ENCODE measurements at places on chromosomes 1 and 21. TPM values are rescaled to one million over a fixed set of nuclear protein-coding genes. Genes with fewer than 3 reads are reported as not detected.
A peak's percentile ranks its signal among the peaks of the same experiment; 100 is the strongest.

Gene MNDA
- 18.9 TPM for total RNA-seq

- H3K27me3 ChIP-seq: no peaks in the 10 kb centered on the region
- H3K4me3 ChIP-seq: no peak overlapping the region
- DNase-seq: no peak
- H3K4me1 ChIP-seq: no peaks in the 10 kb centered on the region
- no peaks in the 10 kb centered on the region for H3K36me3 ChIP-seq
Measured at GRCh38 chr1:233627376-233627775, 13.5 kb downstream of the KCNK1 start.

Gene KLHDC8A
- total RNA-seq: not detected

Gene NPHS2
- total RNA-seq: not detected

DNA sequence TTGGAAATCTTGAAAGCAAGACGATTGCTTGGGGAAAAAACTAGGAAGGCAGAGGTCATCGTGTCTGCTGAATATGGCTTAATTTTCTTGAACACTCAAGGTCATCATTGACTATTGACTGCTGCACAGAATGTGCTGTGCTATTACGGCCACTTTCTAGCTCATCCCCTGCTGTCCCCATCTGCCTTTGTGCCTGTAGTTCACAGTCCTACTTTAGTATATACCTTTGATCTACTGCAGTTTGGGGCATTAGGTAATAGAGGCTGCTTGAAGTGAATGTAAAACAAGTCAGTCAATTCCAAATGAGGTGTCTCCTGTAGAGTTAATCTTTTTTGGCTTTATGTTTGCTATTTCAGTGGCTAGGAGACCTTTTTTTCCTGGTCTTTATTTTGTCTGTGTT, 8.3 kb downstream of the RAB4A start:
- H3K27me3 ChIP-seq: no peaks in the 10 kb centered on the region
- no peak overlapping the region for H3K4me3 ChIP-seq
- H3K36me3 ChIP-seq: no peaks in the 10 kb centered on the region
- no peak for DNase-seq
- H3K4me1 ChIP-seq: peaks cover 45% of the 10 kb centered on the region

- H3K27ac ChIP-seq: no peak overlapping the region
- H3K4me1 ChIP-seq: no peaks in the 10 kb centered on the region
- H3K4me3 ChIP-seq: no peak overlapping the region
Measured at GRCh38 chr21:22224261-22224660, 1226.1 kb downstream of the NCAM2 start.

Gene TPRG1L
- total RNA-seq: 60.7 TPM

- DNase-seq: peak; percentile 2
- no peak overlapping the region for H3K4me3 ChIP-seq
- H3K27ac ChIP-seq: no peak overlapping the region
- peaks cover 7% of the 10 kb centered on the region for H3K4me1 ChIP-seq
- no peaks in the 10 kb centered on the region for H3K27me3 ChIP-seq
- H3K36me3 ChIP-seq: no peaks in the 10 kb centered on the region
Measured at GRCh38 chr1:7378346-7379130, 392.6 kb upstream of the VAMP3 start.

DNA sequence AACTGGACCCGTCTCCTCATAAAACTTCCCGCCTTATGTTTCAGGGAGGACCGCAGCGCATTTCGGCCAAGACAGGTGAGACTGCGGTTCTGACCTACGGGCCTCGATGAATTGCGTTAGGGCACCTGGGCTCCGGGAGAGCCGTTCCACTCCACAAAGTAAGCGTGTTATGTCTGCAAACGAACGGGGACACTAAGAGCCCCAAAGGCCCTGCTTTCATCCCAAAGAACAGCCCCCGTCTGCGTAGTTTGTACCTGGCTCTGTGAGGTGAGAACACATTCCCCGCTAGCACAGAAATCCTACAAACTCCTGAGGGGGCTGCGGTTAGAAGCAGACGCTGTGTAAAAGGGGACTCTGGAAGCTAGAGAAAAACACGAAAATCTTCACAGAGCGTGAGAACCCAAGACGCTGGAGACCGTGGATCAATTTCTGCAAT, 41.6 kb upstream of the PPIAL4F start:
- peak overlapping the region; percentile 43 for H3K4me3 ChIP-seq
- peaks cover 13% of the 10 kb centered on the region for H3K4me1 ChIP-seq
- DNase-seq: no peak
- no peaks in the 10 kb centered on the region for H3K36me3 ChIP-seq
- H3K27ac ChIP-seq: peak overlapping the region; percentile 68

DNA sequence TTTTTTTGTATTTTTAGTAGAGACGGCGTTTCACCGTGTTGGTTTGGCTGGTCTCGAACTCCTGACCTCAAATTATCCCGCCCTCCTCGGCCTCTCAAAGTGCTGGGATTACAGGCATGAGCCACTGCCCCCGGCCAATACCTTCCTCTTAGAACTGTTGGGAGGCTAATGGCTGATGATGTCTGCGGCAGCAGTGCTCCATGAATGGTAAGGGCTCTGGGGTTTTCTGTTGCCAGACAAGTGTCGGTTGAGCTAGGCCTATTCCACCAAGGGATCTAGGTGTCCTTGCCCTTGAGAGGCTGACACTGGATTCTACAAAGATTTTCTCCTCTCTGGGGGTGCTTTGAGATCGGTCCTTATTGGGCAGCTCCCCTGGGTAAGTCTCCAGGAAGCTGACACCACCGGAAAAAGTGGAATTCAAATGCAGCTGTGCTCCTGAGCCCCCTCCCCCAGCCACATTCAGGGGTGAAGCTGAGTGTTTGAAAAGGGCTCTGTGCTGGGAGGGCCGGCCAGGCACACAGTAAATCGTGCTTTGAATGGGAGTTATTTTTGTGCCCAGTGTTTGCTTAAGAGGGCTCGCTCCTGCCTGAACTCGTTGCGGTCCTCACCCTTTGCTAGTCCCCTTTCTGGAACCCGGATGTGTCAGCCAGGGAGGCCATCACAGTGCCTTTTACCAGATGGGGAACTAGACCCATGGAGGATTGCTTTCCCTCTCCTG, 5.2 kb downstream of the SOX13 start:
- peak overlapping the region; percentile 32 for H3K27ac ChIP-seq
- H3K4me1 ChIP-seq: peaks cover 82% of the 10 kb centered on the region
- peak overlapping the region; percentile 13 for H3K4me3 ChIP-seq

Gene FAM163A
- not detected for total RNA-seq

DNA sequence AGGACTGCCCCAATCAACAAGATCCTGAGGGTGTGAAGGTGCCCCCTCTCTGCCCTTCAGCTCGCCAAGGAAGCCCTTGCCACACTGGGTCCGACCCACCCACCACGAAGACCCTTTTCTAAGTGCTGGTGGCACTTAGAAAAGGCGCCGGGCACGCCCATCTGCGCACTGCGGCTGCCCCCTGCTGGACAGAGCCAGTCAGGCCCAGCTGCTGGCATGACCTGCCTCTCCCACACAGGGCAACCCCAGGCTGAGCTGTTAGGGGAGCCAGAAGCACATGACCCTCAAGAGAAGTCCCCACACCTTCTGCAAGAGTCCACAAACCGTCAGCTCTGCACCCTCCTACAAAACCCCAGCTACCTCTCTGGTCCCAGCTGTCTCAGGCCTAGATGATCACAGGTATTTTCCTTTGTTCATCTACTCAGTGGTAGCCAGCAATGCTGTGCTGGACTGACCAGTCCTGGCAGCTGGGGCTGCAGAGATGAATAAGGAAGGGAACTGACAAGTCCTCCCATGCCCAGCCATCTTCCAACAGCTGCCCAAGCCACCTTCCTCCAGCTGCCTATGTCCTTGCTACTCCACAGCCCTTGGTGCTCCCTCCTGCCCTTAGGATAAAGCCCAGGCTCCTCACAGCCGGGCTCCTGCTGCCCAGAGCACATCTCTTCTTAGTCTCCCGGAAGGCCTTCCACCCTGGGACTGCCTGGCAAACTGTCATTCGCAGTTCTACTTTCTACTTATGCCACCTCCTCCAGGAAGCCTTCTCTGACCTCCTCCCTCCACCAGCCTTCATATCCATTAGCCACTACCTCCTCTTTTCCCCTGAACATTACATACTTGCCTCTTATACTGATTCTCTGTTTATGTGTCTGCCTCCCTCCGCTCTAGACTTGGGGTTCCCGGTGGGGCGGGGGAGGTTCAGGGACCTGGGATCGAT, 39.8 kb upstream of the ZC3H12A start:
- no peaks in the 10 kb centered on the region for H3K4me1 ChIP-seq
- H3K36me3 ChIP-seq: no peaks in the 10 kb centered on the region
- H3K27me3 ChIP-seq: peaks cover 87% of the 10 kb centered on the region
- H3K27ac ChIP-seq: no peak overlapping the region
- H3K4me3 ChIP-seq: no peak overlapping the region

Gene LCE2A
- not detected for total RNA-seq

Gene ZSWIM5
- 1.1 TPM for total RNA-seq

DNA sequence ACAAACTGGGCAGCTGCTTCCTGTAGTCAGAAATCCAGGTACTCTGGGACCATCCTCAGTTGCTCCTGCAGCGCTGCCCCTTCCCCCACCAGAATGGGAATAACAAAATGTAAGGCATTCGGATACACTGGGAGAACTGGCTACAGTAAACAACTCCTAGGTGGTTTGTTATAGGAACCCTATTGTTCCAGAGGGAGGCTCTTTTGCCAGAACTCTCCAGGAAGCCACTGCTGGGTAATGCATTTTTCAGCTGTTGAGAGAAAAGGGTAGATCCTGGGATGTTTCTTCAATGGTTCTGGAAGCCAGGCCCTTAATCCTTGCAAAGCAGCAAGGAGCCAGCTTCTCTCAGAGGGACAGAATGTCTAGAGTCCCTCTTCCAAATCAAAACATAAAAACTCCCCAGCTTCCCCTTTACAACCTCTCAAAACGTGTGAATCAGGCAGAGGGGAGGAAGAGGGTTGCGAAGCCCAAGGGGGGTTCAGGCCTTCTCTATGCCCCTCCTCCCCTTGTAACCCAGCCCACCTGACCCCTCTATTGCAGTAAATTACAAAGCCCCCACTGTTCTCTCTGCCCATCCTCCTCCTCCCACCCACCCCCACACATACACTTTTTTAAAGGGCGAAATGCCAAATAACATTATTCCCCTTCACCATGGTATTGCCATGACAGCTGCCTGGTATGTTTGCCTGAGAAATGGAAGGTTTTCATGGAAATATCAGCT, 29.1 kb downstream of the PLPP3 start:
- no peaks in the 10 kb centered on the region for H3K27me3 ChIP-seq
- H3K4me3 ChIP-seq: no peak overlapping the region
- DNase-seq: no peak
- peaks cover 96% of the 10 kb centered on the region for H3K4me1 ChIP-seq
- H3K36me3 ChIP-seq: no peaks in the 10 kb centered on the region

DNA sequence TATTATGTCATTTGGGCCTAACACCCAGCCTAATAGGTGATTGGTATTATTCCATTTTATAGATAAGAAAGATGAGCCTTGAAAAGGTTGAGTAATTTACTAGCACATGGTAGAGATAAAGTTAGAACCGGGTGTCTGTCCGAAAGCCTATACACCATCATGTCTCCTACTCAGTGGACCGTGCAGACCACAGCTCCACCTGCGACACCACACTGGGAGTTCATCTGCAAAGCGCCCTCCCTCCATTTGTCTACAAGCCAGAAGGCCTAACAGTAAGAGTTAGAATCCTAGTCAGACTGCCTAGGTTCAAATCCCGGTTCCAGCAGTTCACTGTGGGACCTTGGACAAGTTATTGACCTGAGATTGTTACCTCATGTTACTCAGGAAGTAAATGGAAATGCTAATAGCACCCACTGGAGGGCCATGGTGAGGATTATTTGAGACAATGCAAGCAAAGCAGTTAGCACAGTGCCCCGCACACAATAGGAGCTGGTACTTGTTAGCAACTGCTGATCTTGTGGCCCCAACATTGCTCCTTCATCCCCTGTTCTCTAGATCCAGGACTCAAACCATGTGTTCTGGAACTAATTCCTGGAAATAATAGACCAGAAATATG, 20.5 kb downstream of the ARMH1 start:
- DNase-seq: no peak
- no peaks in the 10 kb centered on the region for H3K27me3 ChIP-seq
- no peak overlapping the region for H3K27ac ChIP-seq
- no peaks in the 10 kb centered on the region for H3K36me3 ChIP-seq
- no peak overlapping the region for H3K4me3 ChIP-seq
